ENCODE measurements at places on chromosomes 3 and 15.

DNA sequence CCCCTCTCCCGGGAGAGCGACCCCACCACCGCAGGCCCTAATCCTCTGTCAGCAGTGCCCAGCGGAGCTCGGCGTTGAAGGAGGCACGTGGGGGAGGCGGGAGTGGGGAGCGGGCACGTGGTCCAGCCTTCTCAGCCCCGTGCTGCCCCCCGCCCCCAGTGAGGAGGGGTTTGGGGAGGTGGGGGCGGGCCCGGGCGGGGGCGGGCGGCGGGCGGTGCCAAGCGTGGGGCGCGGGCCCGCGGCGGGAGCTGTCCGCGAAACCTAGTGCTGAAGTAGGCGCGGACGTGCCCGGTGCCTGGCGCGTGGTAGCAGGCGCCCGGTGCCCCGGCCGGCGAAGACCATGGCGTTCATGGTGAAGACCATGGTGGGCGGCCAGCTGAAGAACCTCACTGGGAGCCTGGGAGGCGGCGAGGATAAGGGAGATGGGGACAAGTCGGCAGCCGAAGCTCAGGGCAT lies at the start of gene CPLX3:
CPLX3 (plus strand) TSS at position 264 of the 456 bp plus-strand sequence; CDS start at position 341, 77 bp downstream.
- ATAC-seq, result peak; percentile 71

DNA sequence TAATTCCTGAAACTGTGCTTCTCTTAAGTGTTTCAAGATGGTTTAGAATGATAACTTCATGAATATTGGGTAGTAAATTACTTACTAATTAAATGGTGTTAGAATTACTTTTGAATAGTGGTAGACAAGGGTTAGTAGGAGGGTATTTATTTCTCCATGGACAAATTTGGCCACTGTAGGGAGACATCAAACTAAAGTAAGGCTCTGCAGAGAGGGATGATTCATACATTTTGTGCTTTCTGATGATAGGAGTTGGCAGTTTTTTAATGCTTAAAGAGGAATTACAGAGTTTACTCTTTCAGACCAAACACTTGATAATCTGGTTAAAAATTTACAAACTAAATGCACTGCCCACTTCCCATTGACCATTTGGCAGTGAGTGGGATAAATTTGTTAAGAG lies 127.6 kb downstream of the NAALADL2 start:
- ATAC-seq, result no peak

GRCh38 chr15:70447928-70448698 lies 315.2 kb downstream of the UACA start:
- ATAC-seq, result peak; percentile 77

GRCh38 chr15:65376767-65377104 lies 1.1 kb downstream of the IGDCC3 start:
- no peak for ATAC-seq

Data from motor neuron (in vitro differentiated cells).